HS-5 (cell line): ENCODE measurements at places on chromosomes 4 and X.

DNA sequence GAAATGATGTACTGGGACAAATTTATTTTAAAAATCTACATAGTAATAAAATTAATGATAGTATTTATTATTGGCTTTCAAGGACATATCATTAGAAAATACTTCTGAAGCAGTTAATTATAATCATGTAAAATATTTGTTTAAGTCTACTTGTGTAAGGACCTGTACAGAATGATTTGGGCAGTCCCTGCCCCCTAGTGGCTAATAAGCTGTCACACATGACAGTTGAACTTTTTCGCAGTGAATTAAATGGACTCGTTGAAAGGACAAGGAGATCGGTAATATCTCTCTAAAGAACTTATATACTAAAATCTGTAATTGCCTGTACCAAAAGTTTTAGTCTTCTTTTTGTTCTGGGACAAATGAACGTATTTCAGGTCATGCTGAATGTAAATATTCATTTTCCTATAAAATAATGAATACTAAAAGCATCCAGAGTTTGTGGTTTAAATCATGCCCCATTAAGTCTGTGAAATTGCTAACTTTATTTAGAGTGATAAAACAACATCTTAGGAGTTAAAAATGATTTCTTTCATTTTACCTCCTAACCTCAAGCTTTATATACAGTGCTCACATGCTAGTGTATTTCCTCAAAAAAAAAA is 13.6 kb downstream of the EXOC1 start:
- peak; percentile 37 for DNase-seq

GRCh38 chr4:24322995-24323394 is 261.4 kb downstream of the DHX15 start:
- no peak for DNase-seq

DNA sequence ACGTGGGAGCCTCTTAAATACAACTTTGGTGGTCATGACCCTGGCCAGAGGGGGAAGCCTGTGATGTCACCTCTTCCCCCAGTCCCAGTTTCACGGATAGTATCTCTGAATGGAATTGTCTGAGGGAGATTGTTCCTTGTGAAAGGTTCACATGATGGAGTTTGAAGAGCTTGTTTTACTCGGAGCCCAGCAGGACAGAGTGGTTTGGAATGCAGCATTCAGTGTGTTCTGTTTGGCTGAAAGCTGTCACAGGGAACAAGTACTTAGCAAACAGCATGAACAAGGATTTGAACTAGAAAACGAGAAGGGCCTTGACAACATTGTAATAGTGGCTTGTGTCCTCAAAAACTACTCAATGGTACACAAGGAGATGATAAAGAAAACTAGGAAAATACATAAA is 133.9 kb upstream of the CXorf66 start:
- no peak for DNase-seq

DNA sequence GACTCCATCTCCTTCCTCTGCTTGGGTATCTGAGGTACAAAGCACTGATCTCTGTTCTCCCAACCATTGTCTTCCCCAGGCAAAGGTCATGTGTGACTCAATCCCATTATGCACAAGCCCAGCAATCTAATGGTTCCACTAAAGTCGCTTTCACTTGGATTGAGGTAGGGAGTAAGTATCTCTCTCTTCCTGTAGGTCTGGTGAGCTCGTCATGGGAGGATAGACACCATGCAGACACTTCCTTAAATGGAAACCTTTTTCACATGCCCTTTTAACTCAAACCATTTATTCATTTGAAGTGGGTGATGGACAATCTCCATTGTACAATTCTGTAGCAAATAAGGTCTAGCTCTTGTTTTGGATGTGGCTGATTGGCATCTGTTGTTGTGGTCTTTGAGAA is 245.2 kb upstream of the CLNK start:
- DNase-seq = no peak

DNA sequence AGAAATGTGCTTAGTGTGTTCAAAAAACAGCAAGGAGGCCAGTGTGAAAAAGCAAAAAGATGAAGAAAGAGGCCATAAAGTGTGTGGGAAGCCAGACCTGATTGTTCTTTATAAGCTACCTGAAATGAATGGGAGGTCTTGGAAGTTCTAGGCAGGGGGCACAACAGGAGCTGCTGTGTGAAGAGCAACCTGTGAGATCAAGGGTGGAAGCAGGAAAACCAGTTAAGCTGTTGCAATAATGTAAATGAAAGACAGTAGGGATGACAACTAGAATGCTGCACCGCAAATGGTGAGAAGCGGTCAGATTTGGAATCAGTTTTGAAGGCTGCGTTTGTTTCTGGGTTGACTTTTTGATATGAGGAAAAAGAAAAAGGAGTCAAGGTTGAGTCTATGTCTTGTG is 123.5 kb downstream of the TMEM144 start:
- DNase-seq = no peak

DNA sequence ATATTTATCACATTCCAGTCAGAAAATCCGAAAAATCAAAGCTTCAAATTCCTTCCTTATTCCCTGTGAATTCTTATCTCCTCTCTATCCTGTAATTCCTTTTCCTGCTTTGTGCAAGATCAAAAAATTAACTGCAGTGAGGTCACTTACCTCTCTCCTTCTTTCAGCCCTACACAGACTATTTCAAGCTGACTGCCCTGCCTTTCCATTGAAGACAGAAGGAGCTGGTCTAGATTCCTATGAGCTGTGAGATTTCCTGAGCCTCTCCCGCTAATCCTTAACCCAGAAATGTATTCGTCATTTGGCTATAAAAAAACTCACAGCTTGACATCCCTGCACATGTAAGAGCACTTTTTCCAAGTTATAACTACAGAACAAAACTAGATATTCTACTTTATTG is 26.6 kb downstream of the TRIML2 start:
- DNase-seq = no peak

GRCh38 chrX:86051741-86052140 is 4.4 kb upstream of the CHM start:
- DNase-seq = no peak

GRCh38 chr4:174117445-174117844 is 166.0 kb downstream of the FBXO8 start:
- DNase-seq = no peak

DNA sequence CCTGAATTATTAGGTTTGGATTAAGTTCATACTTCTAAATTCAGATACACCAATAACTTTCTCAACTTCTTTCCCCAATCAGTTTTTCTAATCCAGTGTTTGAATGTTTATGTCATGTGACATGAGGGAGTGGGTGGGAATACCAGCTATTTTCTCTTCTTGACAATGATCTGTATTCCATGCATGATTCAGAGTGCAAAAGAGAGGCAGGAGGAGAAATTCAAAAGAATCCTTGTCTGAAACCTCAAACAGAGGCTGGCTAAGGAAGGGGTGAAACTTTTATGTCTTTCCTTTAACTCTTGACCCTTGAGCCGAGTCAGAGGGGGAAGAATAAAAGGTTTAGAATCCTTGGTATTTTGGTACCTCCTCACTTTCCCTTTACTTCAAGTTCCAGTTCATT is 544.7 kb downstream of the SPRY1 start:
- no peak for DNase-seq

DNA sequence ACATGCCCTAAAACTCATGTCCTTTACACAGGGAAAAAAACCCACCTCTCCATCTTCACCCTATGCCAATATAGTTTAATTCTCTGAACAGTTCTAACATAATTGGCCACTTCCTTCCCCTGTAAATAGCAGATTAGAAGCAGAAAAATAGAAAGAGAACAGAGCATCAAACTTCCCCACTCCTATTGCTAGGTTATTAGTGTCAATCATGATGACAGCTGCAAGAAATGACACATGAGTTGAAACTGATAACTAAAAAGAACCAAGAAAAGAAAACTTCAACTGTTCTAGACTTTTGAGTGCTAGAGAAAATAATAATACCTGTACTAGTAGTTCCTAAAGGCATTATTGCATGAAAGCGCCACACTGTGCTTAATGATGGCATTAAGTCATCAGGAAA is 284.5 kb upstream of the TRPC5 start:
- no peak for DNase-seq

DNA sequence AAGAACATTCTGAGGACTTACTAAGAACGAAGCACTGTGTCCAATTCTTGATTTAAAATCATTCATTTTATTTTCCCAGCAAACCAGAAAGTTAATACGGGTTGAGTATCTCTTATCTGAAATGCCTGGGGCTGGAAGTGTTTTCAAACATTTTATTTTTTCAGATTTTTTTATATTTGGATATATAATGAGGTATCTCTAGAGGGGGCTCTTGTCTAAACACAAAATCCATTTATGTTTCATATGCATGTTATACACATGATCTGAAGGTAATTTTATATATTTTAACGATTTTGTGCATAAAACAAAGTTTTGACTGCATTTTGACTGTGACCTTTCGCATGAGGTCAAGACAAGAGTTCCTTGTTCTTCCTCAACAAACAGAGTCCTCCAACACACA is 320.9 kb downstream of the ASMT start:
- DNase-seq = no peak

- DNase-seq = no peak
These were observed 55.3 kb upstream of the RAPGEF2 start for GRCh38 chr4:159047478-159048165.

GRCh38 chr4:128635141-128635954 is 174.2 kb upstream of the JADE1 start:
- no peak for DNase-seq

GRCh38 chr4:52106660-52107059 is 55.6 kb downstream of the SPATA18 start:
- no peak for DNase-seq

- DNase-seq = no peak
These were observed 66.3 kb downstream of the TSC22D3 start for GRCh38 chrX:107709266-107709806.

GRCh38 chrX:153861733-153862310 is 24.2 kb downstream of the L1CAM start:
- DNase-seq = no peak

DNA sequence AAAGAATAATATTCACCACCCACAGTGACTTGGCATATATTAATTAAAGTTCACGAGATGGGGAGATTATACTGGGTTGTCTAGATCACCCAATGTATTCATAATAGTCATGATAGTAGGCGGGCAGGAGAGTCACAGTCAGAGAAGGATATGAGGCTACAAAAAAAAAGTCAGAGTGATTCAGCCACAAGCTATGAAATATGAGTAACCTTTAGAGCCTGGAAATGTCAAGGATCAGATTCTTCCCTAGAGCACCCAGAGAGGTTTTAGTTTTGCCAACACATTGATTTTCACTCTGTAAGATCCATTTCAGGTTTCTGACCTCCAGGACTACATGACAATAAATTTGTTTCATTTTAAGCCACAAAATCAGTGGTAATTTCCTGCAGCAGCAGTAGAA is 501.9 kb downstream of the GABRG1 start:
- DNase-seq = peak; percentile 69

DNA sequence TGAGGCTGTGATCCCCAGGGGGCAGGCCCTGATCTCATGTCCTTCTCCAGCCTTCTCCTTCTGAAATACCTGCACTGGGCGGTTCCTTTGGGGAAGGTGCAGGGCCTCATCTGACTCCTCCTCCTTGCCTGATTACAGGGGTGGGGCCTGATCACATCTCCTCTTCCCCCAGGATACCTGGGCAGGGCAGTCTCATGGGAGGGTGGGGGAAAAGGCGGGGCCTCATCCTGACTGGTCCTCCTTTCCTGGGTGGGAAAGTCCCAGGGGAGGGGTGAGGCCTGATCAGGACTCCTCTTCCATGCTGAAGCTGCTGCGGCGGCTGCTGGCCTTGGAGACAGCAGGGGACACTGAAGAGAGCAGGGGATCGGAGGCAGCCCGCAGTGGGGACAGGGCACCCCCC is 13.3 kb downstream of the TFE3 start:
- no peak for DNase-seq

DNA sequence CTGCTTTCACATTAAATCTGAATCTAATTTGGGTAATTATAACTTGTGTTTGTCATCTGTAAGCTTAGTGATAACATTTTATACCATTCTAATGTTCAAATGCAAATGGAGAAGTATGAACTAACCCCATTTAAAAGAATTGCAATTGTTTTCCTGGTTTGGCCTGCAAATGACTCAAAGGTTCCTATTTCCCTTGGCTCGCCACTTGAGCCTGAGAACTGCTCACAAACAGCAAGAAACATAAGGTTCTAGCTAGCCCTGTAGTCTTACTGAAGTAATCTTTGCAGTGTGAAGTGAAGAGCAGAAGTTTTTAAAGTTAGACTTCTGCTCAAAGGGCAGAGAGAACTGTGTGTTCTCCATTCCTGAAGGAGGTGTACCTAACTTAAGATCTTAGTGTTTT is 27.2 kb downstream of the UPRT start:
- DNase-seq = no peak

- DNase-seq = no peak
These were observed 685 bp upstream of the TNIP2 start for GRCh38 chr4:2756691-2757350.

DNA sequence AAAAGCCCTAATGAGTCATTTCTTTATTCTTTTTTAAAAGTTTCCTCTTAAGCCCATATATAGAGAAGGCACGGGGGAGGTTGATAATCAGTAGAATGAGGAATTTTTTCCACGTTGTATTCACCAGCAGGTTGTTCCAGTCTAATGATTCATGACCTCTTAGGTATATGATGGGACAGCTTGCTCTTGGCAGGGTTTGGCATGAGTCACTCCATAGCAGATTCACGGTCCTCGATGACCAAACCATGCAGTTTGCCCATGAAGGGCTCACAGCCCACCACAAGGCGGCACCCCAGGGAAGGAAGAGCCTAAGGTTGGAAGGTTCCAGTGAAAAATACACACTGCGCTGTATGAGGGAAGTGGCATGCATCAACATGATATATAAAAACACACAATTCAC is 623.8 kb upstream of the DIPK2B start:
- DNase-seq = peak; percentile 79

- peak; percentile 5 for DNase-seq
These were observed 69.6 kb upstream of the C4orf50 start for GRCh38 chr4:6087669-6088341.

DNA sequence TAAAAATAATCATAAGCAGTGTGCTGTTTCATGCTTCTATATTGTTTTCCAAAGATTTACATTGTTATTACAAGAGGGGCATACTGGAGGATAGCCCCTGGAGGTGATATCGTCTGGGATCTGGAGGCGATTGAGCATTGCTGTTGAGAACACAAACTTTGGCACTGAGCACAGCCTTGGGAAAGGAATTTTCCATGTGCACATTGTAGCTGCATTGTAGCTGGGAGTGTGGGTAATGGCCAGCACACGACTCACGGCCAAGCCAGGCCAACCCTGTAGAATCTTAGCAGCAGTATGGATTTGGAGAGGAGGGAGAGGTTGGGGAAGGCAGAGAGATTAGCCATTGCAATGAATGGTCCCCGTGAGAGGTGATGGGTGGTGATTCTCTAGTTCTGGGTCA is 121.9 kb downstream of the SMIM20 start:
- no peak for DNase-seq

GRCh38 chrX:33970028-33970967 is 161.8 kb downstream of the FAM47A start:
- DNase-seq = no peak

DNA sequence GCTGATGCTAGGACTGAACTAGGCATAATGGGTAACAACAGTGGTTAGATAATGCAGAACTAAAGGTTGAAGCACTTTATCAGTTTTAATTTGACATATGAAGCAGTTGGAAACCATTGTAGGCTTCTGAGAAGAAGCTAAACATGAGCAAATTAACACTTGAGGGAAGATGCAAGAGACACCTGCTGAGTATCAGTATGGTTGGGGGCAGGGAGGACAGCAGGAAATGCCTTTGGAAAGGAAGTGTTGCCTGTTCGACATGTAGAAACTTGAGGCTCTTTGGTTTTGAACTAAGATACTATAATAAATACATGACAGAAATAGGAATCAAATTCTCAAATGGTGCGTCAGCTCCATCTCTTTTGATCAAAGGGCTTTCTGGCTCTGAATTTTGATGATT is 115.6 kb downstream of the FHIP1A start:
- no peak for DNase-seq

- DNase-seq = no peak
These were observed 15.0 kb upstream of the ARSF start for GRCh38 chrX:3026074-3026815.
